Stimulated activated CD4-positive, alpha-beta T cell treated with anti-CD3 and anti-CD28 coated beads, Interleukin-1b, Interleukin-23, amount 100 ng/mL, for 24 hours (primary cell): ENCODE measurements at places on chromosomes 16 and 17.

GRCh38 chr17:49358641-49359247, 3.3 kb downstream of the ZNF652 start:
- DNase-seq, result no peak

DNA sequence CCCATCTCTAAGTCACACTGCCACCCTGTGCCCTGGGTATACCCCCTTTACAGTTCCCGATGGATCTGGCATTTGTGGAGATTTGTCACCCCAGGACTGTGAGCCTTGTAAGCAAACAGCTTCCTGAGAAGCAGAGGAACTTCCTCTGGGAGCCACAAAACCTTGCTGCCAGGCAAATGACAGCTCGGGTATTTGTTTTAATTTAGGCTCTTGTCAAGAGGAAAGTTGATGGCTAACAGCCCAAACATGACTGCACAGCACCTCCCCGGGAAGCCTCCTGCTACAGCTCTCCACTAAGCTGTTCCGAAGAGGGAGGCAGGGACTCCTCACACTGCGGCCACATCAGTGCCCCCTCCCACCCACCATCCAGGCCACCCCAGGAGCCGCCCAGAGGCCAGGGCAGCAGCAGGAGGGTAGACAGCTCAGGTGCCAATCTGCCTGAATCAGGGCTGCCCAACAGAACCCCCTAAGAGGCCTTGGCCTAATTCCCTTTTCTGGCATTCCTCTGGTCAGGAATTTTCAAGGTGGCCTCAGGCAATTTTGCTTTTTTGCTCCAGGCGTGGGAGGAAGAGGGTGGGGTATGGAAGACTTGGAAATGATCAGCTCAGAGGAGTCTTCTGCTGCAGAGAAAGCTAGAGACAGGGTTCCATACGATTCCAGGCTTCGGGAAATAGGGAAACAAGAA, 2.6 kb downstream of the ABR start:
- no peak for DNase-seq

- no peak for DNase-seq
These were observed 33.4 kb upstream of the SLC38A10 start for GRCh38 chr17:81328489-81328888.

- no peak for DNase-seq
These were observed 93.8 kb downstream of the CDC27 start for GRCh38 chr17:47095268-47095667.

- DNase-seq, result no peak
These were observed 40.2 kb downstream of the TMEM235 start for GRCh38 chr17:78271419-78272170.

DNA sequence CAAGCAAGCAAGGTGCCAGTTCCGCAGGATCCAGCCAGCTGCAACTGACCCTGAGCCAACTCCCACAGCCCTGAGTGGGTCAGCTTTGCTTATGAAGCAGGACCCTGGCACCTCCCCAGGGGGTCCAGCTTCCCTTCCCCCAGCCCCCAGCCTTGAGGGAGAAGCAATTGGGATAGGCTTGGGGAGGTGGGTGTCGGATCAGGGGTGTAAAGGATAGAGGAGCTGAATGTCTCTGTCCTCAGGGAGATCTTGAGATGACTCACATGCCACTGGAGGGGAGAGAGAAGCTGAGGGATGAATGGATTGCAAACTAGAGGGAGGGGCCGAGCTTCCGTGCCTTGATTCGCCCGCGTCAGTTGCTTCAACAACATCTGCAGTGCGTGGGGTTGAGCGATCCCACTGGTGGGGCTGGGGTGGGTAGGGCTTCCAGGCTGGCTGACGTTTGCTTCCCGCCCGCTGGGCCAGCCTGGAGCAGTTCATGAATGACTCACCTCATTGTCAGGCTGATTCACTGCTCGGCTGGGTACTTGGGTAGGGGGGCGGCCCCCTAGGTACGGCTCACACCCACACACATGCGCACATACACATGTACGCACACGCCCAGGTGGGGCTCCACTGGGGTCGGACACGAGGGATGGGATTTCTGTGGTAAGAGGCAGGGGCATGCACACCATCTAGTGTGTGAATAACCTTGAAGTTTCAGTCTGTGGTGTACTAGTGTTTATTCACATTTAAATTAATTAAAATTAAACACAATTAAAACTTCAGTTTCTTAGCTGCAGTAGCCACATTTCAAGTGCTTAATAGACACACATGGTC, 3.6 kb upstream of the HROB start:
- DNase-seq, result peak; percentile 64

GRCh38 chr17:59856859-59857794, 35.6 kb downstream of the TUBD1 start:
- DNase-seq, result no peak

GRCh38 chr16:85961988-85962915, 63.3 kb downstream of the IRF8 start:
- no peak for DNase-seq

DNA sequence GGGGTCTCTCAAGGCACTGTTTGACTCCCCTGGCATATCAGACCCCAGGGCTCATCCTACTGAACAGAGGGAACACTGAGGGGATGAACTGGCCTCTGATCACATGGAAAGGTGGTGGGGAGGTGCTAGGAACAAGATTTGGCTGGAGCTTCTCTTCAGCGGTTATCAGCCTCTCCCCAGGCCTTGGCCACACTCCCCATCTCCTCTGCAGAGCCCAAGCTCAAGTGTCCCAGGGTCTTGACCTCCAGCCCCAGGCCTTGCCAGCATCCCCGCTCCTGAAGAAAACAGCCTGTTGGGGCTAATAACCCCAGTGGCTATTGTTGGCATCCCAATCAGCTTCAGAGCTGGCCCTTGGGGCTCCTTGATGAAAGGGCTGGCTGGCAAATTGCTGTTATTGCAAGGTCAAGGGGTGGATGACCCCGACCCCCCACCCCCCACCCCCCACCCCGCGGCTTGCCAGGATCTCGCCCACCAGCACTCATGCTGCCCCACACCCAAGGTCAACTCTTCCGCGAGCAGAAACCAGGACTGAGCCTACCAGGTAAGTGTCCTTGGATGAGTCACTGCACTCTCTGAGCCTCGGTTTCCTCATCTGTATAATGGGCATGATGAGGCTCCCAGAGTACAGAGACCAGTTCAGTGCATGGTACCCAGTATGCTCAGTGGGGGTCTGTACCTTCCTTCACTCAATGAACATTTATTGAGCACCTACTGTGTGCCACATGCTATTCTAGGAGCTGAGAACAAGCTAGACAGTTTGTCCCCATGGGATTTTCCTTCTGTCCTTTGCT, 18.8 kb upstream of the FAM83G start:
- DNase-seq, result no peak

DNA sequence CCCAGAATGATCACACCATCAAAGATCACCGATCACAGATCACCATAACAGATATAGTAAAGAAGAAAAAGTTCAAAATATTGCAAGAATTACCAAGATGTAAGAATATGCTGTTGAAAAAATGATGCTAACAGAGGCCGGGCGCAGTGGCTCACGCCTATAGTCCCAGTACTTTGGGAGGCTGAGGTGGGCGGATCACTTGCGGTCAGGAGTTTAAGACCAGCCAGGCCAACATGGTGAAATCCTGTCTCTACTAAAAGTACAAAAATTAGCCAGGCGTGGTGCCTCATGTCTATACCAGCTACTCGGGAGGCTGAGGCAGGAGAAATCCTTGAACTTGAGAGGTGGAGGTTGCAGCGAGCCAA, 53.2 kb downstream of the CPPED1 start:
- DNase-seq, result no peak

DNA sequence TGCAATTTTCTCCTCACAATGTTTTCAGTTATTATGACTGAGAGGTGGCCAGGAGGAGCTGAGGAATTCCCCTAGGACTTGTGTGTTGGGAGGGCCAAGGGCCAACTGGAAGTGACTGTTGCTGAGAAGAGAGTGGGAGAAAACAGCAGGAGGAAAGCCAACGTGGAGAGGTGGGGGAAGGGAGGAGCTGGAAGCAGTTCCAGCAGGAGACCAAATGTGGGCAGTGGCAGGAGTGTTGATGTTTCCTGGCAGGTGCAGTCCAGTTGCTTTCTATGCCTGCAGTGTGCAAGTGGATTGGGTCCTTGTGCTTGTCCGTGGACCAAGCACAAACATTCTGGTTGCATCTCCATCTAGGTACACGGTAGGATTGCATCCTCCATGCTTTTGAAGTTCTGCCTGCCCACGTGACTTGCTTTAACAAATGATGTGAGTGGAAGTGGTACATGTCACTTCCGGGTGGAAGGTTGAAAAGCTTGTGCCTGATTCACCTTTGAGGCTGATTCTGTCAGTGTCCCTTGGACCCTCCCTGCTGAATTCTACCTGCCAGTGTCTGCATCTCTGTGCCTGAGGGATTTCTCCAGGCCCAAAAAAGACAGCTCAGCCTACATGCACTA, 54.7 kb upstream of the CRHR1 start:
- DNase-seq, result no peak

DNA sequence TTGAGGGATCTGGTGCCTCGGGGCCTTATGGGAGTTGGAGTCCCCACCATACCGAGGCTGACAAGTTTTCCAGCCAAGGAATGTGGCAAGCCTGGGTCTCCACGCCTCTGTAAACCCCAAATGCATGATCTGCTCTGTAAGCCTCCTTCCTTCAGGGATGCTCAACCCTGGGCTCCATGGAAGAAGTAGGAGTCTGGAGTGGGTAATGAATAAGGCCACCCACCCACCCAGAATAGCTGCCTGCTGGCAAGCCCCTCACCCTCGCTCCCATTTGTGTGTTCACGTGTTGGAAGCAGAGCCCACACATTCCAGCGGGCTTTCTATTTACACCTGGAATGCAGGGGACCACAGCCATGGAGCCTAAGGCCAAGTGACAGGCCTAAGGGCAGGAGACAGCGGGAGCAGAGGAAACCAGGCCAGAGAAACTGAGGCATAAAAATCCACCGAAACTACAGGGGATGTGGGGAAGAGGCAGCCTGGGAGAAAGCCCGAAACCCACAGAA, 4.4 kb downstream of the DLG4 start:
- no peak for DNase-seq

- DNase-seq, result no peak
These were observed 423.6 kb upstream of the CDH11 start for GRCh38 chr16:65545413-65545956.

- DNase-seq, result no peak
These were observed 117.3 kb upstream of the CACNG5 start for GRCh38 chr17:66717641-66718058.

GRCh38 chr17:81416612-81417011, 21.4 kb downstream of the BAHCC1 start:
- no peak for DNase-seq

- no peak for DNase-seq
These were observed 383.6 kb downstream of the KCNJ2 start for GRCh38 chr17:70552982-70553334.

GRCh38 chr17:82848022-82848592, 8.3 kb upstream of the ZNF750 start:
- DNase-seq, result no peak

- no peak for DNase-seq
These were observed 1.5 kb upstream of the NUDT16L1 start for GRCh38 chr16:4691666-4692412.

GRCh38 chr16:85316944-85317343, 204.7 kb upstream of the CIBAR2 start:
- no peak for DNase-seq

DNA sequence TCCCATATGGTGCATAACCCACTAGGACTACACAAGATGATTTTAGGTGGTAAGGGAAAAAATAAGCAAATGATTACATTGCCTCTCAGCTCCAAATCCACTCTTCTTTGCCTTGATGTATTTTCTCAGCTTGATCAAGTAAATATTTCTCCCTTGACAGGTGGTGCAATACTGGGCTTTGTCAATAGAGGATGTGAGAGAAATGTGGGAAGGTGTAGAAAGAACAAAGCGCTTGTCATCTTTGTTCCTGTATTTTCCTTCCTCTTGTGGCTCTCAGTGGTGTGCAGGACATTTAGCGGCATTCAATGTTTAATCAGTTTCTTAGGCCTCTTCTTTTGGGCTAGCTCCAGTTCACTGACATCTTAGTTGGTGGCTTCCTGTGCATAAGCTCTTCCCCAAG, 1165.8 kb upstream of the GOT2 start:
- DNase-seq, result no peak

DNA sequence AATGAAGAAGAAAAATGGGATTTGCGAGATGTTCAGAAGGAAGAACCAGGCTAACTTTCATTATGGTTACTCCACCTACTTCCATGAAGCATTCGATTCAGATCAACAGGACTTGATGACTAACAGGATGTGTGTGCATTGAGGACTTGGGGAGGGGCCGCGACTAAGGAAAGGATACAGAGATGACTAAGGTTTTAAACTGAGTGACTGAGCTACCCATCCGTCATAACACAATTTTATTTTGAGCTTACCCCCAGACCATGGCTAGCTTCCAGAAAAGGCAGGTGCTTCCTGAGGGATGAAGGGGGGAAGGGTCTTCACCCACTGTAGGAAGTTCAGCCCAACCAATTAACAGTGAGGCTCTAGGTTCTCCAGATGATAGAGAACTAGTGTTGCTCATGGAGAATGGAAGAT, 2.5 kb upstream of the CDYL2 start:
- peak; percentile 23 for DNase-seq

GRCh38 chr17:76419576-76420260, 33.2 kb downstream of the UBE2O start:
- DNase-seq, result no peak

- DNase-seq, result no peak
These were observed 375.6 kb downstream of the SOX9 start for GRCh38 chr17:72496461-72496860.

DNA sequence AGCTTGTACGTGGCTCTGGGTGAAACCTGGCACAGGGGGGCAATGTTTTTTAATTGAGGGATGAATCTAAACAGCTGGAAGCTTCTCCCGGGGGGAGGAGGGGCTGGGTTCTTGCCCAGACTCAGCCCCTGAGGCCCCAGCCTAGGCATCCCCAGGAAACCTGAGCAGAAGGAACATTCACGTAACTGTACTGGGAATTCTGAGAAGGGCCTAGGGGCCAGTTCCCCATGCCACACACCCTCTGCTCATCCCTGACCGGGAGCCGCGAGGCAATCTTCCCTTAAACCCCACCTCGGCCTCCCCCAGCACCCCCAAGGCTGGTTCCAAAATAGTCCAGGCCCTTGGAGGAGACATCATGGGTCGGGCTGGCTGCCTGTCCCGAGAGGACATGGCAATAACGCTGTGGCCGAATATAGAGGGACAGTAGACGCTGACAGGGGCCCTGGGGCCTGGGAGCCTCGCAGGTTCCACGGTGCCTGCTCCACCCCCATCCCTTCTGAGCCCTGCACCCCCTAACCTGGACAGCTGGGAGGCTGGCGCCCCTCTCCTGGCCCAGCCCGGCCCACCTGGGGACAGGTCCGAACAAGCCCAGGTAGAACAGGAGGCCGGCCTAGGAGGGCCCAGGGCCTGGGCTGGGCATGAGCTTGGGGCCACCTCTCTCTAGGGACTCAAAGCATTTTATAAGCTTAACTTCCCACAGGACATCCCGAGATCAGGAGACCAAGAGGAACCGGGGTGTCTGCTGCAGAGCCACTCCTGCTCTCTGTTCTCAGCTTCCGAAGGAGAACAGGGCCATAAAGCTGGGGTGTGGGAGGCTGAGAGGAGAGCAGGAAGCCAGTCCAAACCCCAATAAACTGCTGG, 83.2 kb upstream of the TOB1 start:
- DNase-seq, result no peak
